ENCODE measurements at places on chromosomes 3 and 15. TPM values are rescaled to one million over a fixed set of nuclear protein-coding genes. Genes with fewer than 3 reads are reported as not detected.

- no peak for DNase-seq
These were observed 25.4 kb downstream of the SLC51A start for GRCh38 chr3:196241704-196242103.

DNA sequence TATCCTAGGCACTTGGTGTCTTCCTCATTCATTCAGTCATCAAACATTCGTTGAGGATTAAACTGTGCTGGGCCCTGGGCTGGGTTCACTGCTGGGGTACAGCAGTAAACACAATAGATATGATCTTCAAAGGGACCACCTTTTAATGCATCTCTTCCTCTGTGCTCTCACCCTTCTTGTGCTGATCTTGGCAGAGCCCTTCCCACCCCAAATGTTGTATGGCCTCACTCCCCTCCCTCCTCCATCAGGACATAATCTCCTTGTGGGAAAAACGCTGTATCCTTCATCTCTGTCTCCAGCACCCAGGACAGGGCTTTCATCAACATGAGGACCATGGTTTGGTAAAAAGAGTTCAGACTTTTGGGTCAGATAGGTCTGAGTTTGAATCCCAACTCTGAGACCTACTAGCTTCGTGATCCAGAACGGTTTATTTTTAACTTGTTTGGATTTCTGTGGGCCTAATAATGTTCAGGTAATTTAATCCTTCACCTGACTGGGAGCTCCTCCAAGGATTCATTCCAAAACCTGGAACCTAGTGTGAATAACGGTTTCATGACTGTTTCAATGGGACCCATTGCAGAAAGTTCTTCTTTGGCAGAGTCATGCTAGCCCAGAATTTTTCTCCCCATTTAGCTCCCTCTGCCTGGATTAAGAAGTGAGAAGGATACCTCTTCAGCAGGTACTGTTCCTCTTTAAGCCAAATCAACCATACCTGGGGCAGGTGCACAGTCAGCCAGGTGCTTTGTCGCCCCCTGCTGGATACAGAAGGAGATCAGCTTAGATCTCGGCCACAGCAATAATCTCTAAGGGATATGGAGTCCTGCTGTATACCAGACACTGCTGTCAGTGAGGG, 5.2 kb upstream of the WNT7A start:
- DNase-seq: no peak

DNA sequence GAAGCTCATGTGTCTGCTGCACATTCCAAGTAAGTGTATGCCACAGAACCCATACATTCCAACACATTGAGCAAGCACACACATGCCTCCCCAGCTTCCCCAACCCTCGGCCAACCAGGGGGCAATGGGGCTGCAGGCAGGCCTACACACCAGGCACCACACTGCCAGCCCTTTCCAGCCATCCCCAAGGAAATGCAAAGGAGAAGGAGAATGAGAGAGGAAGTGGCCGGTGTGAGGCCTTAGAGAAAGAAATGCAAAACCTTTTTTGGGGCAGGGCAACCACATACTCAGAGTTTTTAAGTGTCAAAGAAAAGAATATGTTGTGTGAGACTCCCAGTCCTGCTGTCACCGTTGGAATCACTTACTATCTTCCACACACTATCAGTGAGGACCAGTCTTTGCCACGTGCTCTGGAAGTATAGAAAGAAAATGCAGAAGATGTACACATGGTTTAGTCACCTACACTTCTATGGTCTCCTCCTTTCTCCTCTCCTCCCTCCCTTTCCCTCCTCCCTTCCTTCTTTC, 11.1 kb downstream of the IGF2BP2 start:
- no peak for DNase-seq

Gene ATP2C1
- total RNA-seq: 51.1 TPM

DNA sequence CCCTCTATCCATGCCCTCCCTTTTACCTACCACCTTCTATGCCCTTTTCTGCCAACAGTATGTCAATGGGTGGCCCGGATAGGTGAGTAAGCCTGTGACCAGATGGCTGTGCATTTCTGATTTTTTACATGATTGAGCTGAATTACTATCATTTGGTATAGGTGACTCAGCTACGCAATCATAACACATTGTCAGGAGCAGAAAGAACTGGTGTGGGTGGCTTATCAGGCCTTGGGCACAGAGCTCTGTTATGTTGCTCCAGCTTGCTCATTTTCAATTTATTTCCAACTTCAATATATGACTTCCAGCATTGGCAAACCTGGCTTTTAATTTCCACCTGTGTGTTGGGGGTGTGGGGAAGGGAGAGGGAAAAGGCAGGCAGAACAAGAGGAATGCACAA, 86.6 kb upstream of the AGBL1 start:
- no peak for DNase-seq

Gene EFCC1
- 1.4 TPM for total RNA-seq

DNA sequence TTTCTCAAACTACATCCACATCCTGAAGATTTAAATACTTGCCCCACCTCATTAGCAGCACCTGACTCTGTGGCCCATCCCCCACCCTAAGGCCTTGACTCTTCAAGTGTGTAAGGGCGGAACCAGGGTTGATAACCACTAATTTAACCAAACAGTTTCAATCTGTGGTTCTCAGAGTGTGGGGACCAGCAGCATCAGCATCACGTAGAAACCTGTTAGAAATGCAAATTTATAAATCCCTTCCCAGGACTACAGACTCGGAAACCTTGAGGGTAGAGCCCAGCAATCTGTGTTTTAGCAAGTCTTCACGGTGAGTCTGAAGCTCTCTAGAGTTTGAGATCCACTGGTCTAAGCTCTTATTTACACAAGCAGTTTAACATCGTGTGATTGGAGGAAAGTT, 12.4 kb downstream of the GNB4 start:
- DNase-seq: no peak

DNA sequence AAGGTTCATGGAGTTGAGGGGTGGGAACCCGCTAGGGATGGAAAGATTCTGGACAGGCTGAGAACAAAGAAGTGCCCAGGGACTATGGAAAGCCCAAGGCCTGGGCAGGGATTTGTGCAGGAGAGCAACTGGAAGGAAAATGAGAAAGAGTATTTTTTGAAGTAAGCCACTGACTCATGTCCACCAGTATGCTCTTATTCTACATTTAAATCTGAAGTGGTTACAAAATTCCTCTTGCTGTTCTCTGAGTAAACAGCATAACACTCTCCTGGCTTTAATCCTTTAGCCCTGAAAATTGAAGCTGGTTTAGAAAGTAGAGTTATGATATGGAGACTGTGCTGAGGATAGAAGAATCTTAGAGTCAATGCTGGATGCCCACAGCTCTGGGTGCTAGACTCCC, 165.2 kb downstream of the ISL2 start:
- DNase-seq: no peak

Gene GOLGA6L10
- 3.1 TPM for total RNA-seq

- no peak for DNase-seq
These were observed 815.1 kb downstream of the VGLL3 start for GRCh38 chr3:86175593-86176444.

- DNase-seq: no peak
These were observed 27.5 kb downstream of the NR1I2 start for GRCh38 chr3:119809249-119810017.

Gene TGM5
- total RNA-seq: not detected

Gene GPR149
- total RNA-seq: not detected

GRCh38 chr3:142618917-142619461, 22.8 kb downstream of the PLS1 start:
- no peak for DNase-seq

DNA sequence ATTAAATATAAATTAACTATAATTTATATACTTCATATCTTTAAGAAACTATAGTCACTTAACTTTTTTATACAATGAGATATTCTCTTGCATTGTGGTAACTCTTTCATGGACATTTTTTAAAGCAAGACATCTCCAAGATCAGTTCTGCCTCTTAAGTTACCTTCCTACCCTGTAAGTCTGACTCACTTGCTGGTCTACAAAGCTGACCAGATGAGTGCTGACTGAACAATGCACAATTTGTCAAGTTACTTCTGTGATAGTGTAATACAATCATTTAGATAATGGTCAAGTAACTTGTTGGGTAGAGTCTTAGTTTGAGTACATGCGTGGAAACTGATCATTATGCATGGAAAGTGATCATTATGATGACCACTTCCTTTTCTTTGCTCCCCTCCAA, 145.9 kb downstream of the MEIS2 start:
- DNase-seq: no peak

Gene CCDC80
- 90.8 TPM for total RNA-seq

Gene CHRD
- 21.7 TPM for total RNA-seq

Measured in thoracic aorta (tissue), 2 donors.